ENCODE measurements at places on chromosomes 4 and X. TPM values are rescaled to one million over a fixed set of nuclear protein-coding genes. Genes with fewer than 3 reads are reported as not detected.

Gene PCDH18
- total RNA-seq: not detected

Gene VSIG1
- 0.34 TPM for total RNA-seq

Gene MAGEB17
- total RNA-seq: not detected

Gene BTK
- 0.25 TPM for total RNA-seq

Gene PPAT
- 43.4 TPM for total RNA-seq

Gene FBXL5
- 30.3 TPM for total RNA-seq

Gene CPLX1
- total RNA-seq: 0.74 TPM

DNA sequence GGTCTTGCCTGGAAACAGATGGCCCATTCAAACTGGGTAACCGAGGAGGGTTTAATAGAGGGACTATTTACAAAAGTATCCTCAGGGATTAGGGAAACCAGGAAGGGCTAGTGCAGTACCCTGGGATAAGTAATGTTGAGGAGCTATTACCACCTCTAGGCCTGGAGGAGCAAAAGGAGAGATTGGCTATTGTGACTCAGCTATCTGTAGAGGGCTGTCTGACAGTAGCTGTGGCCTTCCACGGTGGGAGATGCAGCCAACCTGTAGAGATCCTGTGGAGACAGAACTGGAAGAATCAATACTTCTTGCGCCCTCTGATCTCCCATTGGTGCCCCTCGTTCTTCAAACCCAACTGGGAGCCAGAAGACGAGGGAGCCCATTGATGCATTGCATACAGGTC lies 34.1 kb upstream of the RPS6KA3 start:
- no peaks in the 10 kb centered on the region for H3K4me1 ChIP-seq
- no peak overlapping the region for H3K4me3 ChIP-seq
- no peak overlapping the region for H3K27ac ChIP-seq

GRCh38 chrX:40176351-40177116 lies 78.8 kb upstream of the BCOR start:
- peak; percentile 68 for DNase-seq
- H3K4me1 ChIP-seq: peaks cover 23% of the 10 kb centered on the region
- H3K4me3 ChIP-seq: peak overlapping the region; percentile 86
- peaks cover 5% of the 10 kb centered on the region for H3K36me3 ChIP-seq
- H3K27me3 ChIP-seq: no peaks in the 10 kb centered on the region

DNA sequence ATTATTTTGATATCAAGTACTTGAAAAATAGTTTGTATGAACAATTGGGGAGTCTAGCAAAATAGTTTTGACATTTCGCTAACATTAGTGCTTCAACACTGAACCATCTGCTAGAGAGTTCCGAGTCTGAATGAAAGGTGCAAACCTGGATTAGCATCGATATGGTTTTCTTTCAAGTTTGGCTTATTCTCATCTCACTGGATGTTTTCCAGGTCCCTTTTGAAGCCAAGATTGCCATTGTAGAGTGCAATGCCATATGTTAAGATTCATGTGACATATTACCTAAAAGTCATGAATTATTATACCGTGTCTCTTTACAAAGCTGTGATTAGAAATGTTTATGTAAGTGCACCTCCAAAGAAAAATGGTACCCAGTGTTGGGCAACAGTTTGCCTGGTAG lies 36.8 kb upstream of the NAA11 start:
- no peaks in the 10 kb centered on the region for H3K27me3 ChIP-seq
- no peaks in the 10 kb centered on the region for H3K4me1 ChIP-seq
- H3K27ac ChIP-seq: no peak overlapping the region
- no peaks in the 10 kb centered on the region for H3K36me3 ChIP-seq
- DNase-seq: no peak

DNA sequence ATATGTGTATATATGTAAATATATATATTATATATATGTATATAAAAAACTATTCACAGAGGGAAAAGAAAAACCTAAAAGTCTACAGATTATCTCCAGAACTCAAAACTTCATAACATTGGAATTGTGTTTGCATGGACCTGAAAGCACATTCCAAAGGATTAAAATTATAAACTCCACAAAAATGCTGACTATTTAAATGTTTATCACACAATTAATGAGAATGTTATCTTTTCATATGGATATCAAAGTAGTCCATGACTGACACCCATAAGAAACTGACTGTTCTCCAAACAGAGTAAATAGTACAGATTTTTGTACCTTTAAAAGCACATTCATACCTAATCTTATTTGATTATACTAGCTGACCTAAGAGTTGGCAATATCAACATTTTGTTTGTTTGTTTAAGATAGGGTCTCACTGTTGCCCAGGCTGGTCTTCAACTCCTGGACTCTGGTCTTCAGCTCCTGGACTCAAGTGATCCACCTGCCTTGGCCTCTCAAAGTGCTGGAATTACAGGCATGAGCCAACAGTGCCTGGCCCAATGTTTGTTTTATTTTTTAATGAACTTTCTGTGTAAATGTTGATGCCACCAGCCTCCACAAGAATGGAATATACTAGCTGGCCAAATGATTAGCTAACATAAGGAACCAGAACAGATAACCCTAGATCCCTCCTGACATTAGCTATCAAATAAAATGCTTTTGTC lies 50.0 kb downstream of the SLC39A8 start:
- peaks cover 2% of the 10 kb centered on the region for H3K4me1 ChIP-seq
- H3K27ac ChIP-seq: no peak overlapping the region
- H3K4me3 ChIP-seq: no peak overlapping the region
- H3K27me3 ChIP-seq: no peaks in the 10 kb centered on the region
- H3K36me3 ChIP-seq: peaks cover 82% of the 10 kb centered on the region

DNA sequence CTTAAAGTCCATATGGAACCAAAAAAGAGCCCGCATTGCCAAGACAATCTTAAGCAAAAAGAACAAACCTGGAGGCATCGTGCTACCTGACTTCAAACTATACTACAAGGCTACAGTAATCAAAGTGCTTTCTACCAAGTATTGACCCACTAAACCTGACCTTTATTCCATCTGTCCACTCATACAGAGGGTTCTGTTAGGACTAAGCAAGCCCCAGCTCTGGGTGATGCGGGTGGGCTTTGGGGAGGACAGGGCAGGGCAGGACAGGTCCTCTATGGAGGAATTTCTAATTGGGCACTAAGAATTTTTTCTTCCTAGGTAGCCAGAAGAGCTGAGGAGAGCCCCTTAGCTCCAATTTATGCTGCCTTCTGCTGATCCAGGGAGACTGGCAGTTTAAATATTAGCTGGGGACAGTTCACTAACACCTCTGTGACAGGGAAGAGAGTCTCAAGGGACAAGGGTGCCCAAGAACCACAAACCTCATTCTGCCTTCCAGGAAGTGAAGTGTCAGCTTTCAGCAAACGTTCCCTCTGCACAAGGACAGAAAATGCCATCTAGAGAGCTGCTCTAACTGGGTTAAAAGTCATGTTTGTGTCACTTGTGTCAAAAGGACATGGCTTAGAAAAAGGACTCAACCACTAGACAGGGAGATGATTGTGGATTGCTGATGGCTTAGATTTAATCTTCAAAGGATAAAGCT lies 143.2 kb downstream of the KIT start:
- H3K27me3 ChIP-seq: no peaks in the 10 kb centered on the region
- no peak for DNase-seq
- no peak overlapping the region for H3K27ac ChIP-seq
- H3K4me1 ChIP-seq: peaks cover 2% of the 10 kb centered on the region
- H3K36me3 ChIP-seq: no peaks in the 10 kb centered on the region

DNA sequence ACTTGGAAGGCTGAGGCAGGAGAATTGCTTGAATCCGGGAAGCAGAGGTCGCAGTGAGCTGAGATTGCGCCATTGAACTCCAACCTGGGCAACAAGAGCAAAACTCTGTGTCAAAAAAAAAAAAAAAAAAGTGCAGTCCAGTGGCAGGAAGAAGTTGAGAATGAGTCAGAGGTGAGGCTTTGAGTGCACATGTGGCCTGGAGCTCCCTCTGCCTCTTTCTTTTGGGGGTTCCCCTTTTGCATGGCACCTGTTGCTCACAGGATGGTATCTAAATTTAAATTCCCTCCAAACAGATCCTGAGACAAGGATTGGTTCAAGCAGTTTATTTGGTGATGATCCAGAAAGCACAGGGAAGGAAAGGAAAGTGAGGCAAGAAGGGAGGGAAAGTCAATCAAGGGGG lies 151.4 kb upstream of the STX18 start:
- H3K27me3 ChIP-seq: no peaks in the 10 kb centered on the region
- no peak overlapping the region for H3K4me3 ChIP-seq
- no peak overlapping the region for H3K27ac ChIP-seq

- peaks cover 2% of the 10 kb centered on the region for H3K27me3 ChIP-seq
- H3K36me3 ChIP-seq: no peaks in the 10 kb centered on the region
- H3K27ac ChIP-seq: no peak overlapping the region
- no peak overlapping the region for H3K4me3 ChIP-seq
These were observed 13.7 kb downstream of the ADH6 start for GRCh38 chr4:99205153-99205979.

DNA sequence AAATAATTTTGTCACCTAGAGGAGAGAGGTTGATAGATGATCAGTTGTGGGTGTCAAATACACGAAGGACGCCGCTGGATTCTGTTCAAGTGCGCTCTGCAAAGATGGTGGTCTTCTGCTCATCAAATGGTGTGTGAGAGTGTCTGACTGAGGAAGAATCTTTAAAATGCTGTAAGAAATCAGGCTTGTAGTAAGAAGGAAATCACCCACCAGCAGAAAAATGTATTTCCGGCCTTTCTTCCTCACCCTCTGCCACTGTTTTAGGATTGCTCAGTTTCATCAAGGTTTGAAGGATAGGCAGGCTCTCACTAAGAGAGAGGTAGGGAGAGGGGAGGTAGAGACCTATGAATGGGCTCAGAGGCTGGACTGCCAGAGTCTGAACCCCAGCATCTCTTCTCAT lies 28.7 kb downstream of the RHOH start:
- H3K36me3 ChIP-seq: peaks cover 85% of the 10 kb centered on the region
- H3K4me3 ChIP-seq: peak overlapping the region; percentile 41
